HFFc6 (cell line): ENCODE measurements at places on chromosomes 3 and 15. TPM values are rescaled to one million over a fixed set of nuclear protein-coding genes. Genes with fewer than 3 reads are reported as not detected.

DNA sequence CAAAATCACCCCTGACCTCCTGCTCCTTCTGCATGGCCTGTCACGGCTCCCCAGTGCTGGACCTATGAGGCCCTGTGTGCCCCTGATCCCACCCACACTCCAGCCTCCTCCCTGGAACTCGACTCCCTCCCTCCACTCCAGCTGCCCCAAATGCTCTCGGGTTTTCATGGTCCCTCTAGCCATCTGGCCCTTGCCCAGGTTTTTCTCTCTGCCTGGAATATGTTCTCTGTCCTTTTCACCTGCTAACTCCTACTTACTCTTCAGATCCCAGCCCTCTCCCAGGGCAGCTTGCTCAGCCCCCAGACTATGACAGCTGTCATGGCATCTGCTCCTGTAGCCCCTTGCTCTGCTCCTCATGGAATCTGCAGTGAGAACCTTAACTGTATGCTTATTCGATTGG, 30.3 kb downstream of the DUSP7 start:
- DNase-seq = no peak

- no peak for DNase-seq
Measured at GRCh38 chr3:172582712-172583111, 59.5 kb upstream of the TNFSF10 start.

- DNase-seq = no peak
Measured at GRCh38 chr3:57091521-57092273, 31.2 kb downstream of the SPATA12 start.

- DNase-seq = no peak
Measured at GRCh38 chr15:66369773-66370651, 13.5 kb upstream of the TIPIN start.

DNA sequence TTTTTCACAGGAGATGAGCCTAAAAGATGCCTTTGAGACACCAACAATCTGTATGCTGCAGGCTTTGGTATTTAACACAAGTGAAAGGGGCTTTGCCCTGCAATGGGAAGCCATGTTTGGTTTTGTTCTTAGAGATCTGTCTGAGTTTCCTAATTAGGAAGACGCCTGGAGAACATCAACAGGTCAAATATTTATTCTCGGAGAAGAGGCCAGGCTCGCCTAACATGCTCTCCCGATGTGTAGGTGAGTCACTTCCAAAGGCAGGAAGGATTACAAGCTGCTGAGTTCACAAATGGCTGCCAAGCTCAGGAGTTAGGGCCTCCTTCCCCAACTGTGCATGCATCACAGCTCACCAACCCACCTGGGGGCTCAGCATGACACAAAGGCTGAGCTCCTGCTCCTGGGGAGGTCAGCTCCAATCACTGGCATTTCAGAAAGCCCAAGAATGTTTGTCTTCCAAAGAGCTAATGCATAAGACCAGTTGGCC, 119.5 kb upstream of the PRICKLE2 start:
- peak; percentile 64 for DNase-seq

- DNase-seq = no peak
Measured at GRCh38 chr3:85737846-85738245, 779.1 kb downstream of the CADM2 start.

DNA sequence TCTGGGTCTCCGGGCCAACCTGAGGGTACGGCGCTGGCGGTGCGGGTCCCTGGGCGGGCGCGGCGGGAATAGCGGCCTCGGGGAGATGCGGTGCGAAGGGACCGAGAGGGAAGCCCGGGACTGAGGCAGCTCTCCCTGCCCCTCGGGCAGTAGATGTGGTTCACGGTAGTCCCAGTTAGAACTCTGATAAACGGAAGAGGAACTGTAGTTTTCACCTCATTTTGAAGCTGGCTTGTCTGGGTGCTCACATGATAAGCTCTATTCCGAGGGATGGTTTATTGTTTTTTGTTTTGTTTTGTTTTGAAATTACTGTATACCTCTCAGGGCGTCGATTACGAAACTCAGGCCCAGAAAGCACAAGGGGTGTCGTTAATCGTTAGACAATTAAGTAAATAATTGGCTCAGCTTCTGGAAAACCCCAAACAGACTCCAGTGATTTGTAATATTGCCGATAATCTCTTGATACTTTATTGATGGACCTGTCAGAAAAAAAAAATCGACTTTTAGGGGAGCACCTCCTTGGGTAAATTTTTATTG, 413 bp downstream of the NUSAP1 start:
- DNase-seq = no peak

- no peak for DNase-seq
Measured at GRCh38 chr3:58899953-58900298, 149.9 kb downstream of the CFAP20DC start.

DNA sequence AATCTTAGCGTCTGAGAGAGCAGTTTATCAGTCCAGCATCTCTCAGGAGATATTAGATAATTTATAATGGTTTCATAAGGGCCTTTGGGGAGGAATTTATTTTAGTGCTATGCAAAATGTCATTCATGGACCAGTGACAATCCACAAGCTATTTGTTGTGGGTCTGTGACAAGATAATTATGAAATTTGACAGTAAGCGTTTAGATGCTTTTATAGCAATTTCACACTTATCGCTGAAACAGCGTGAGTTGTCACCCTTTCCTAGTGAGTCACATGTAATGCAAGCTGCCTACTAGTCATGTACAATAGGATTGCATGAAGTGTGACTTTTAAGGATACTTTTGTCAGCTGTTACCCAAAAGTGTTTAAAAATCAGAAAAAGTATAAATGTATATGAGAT, 315.6 kb upstream of the THBS1 start:
- DNase-seq = no peak

DNA sequence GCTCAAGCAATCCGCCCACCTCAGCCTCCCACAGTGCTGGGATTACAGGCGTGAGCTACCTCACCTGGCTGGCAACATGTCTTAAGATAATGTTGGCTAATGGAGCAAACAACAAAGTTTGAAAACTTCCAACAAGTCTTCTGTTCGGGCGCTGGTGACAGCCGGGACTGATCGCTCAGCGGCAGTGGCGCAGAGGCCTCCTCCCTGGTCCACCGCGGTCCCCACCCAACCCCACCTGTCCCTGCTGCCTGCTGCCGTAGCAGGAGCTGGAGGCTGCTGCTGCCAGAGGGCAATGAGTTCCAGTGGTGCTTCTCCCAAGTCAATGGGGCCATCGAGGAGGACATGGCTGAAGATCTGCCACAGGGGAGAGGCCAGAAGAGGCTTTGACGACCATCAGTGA, 12.1 kb downstream of the DLEC1 start:
- DNase-seq = no peak

GRCh38 chr15:83352119-83352518, 67.7 kb upstream of the BNC1 start:
- no peak for DNase-seq

GRCh38 chr3:79367803-79368202, 400.0 kb downstream of the ROBO1 start:
- no peak for DNase-seq

DNA sequence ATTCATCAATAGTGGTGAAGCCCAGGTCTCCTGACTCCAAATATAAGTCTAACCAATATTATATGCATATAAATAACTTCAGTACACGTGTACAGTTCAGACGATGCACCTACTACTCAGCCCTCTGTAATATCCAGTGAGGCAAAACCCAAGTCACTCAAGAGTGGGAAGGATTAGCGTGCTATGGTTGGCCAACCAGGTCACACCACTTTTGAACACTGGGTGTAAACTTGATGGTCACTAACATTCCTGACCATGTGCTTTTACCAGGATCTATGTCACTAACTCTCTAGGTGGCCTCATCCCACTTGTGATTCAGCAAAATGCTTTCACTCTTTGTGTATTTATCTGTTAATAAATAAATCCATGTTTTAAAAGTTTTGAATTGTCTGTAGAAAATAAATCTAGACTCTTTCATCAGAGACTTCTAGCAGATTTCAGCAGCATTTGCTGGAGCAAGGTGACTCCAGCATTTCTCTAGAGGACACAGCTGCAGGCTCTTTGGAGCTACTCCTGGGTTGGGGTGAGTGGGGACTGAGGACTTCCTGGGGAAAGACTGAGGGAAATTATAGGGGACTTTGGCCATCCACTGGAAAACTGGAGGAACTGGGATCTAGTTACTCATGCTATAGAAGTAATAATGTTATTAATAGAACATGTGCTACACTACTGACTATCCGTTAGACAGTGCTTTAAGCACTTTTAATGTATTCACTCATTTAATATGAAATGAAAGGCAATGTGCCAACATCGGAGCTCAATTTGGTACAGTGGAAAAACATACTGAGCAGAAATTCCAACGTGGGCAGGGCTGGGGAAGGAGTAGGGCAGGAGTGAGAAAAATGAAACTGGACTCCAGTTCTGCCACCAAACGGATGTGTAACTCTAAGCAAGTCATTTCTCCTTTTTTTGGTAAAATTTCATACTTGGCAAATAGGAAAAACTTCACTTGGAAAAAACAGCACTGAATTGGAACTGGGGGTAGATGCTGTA, 97.9 kb downstream of the RORA start:
- DNase-seq = no peak

DNA sequence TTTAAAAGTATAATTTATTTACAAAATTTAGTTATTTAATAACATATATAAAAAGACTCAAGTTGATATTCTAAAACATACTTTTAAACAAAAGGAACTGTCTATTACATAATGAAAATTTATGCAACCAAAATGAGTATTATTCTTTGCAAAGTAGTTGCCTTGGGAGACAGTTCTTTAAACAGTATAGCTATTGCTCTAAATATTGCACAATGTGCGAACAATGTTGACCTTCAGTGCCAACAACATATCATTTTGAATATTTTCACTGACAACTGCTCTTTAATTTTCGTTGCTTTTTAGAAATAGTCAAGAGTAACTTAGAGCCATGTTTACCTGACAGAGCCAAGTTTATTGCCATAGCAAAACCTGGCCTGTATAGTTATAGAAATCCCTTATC, 124.9 kb downstream of the ZBTB20 start:
- no peak for DNase-seq

Gene DOCK3
- 0.14 to 0.18 TPM (median 0.15 TPM) in 3 replicates for total RNA-seq

Gene TRPM1
- total RNA-seq = 0.16 TPM in 1 of 3 replicates, not detected in the others

Gene CXCR6
- total RNA-seq = not detected in 3 replicates

Gene SERPINI1
- 2.4 to 4.1 TPM (median 2.5 TPM) in 3 replicates for total RNA-seq
